ENCODE measurements at places on chromosomes 13 and 19. TPM values are rescaled to one million over a fixed set of nuclear protein-coding genes. Genes with fewer than 3 reads are reported as not detected.

Gene CBY2
- total RNA-seq, result not detected

Gene HIPK4
- 0.26 TPM for total RNA-seq

Gene FAM216B
- total RNA-seq, result not detected

Gene SIGLEC10
- not detected for total RNA-seq

Gene PPP6R1
- 64.6 TPM for total RNA-seq

Gene IL17D
- 6.9 TPM for total RNA-seq

Gene UBE2L5
- not detected for total RNA-seq
